PC-9 (cell line): ENCODE measurements at places on chromosomes 7 and 10.

GRCh38 chr7:28608731-28609130, 196.4 kb downstream of the CREB5 start:
- no peak for DNase-seq

DNA sequence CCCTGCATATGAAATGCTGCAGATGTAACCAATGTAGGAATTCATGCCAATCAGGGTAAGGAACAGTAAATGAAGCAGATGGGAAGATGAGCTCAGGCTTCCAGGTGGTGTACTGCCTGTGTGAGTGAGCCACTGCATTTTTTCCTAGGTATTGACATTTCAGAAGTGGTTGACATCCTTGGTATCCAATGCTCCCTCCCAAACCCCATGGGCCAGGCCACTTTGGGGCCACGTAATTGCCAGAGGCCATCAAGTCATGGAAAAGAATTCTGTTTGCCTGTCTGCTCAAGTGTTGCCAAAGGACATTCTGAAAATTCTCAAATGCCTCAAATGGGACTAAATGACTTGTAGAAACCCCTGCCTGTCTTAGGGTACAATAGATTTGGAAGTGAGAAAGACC, 384.6 kb downstream of the GATA3 start:
- DNase-seq = no peak

GRCh38 chr10:7260412-7260900, 150.4 kb downstream of the SFMBT2 start:
- DNase-seq = peak; percentile 2

- DNase-seq = no peak
Observed at GRCh38 chr7:124310934-124311390, 278.1 kb upstream of the TMEM229A start.

GRCh38 chr7:87543623-87544022, 57.1 kb downstream of the ABCB1 start:
- DNase-seq = no peak

DNA sequence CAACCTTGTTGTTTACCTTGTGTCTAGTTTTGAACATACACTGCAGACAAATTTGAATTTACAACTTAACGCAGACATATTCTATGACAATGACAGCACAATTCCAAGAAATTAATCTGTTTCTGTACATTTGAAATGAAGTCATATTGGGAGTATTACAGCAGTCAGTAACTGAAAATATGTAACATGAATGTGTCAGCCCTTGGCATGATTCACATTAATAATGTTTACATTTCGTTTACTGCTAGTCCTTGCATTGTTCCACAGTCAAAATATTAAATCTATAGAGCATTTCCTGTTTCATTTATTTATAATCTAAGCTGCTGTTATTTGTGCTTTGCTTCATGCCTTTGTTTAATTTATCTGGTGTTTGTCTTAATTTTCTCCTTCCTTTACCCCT, 80.4 kb downstream of the NOC3L start:
- DNase-seq = no peak
